ENCODE measurements at places on chromosomes 11 and 22.
A peak's percentile ranks its signal among the peaks of the same experiment; 100 is the strongest.

DNA sequence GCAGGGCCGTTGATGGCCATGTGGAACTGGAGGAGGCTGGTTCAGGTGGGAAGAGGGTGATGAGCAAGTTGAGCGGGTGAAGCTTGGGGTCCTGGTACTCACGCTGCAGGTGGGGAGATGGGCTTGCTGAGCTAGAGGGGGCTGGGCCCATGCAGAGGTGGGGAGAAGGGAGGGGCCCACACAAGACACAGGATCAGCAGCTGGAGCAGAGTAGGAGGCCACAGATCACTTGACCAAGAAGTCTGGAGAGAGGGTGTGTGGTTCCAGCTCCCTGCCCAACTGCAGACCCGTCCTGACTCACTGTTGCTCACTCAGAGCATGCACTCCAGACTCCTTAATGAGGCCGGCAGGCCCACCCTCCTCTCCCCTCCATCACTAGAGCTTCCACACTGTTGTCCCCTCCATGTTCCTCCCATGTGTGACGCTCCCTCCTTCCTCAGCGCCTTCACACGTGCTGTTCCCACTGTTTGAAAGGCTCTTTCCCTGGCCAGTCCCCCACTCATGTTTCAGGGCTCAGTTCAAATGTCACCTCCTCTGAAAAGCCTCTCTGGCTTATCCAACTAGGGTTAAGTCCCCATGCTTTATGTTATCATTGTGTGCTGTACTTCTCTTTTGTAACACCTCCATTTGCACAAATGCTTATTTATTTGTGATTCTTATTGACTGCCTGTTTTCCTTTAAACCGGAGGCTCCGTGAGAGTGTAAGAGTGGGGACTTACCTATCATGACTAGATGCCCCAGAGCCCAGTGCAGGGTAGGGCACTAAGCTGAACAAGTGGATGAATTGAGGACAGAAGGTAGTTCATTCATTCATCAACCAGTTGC, 2.3 kb downstream of the CCDC86 start:
- no peak for DNase-seq

DNA sequence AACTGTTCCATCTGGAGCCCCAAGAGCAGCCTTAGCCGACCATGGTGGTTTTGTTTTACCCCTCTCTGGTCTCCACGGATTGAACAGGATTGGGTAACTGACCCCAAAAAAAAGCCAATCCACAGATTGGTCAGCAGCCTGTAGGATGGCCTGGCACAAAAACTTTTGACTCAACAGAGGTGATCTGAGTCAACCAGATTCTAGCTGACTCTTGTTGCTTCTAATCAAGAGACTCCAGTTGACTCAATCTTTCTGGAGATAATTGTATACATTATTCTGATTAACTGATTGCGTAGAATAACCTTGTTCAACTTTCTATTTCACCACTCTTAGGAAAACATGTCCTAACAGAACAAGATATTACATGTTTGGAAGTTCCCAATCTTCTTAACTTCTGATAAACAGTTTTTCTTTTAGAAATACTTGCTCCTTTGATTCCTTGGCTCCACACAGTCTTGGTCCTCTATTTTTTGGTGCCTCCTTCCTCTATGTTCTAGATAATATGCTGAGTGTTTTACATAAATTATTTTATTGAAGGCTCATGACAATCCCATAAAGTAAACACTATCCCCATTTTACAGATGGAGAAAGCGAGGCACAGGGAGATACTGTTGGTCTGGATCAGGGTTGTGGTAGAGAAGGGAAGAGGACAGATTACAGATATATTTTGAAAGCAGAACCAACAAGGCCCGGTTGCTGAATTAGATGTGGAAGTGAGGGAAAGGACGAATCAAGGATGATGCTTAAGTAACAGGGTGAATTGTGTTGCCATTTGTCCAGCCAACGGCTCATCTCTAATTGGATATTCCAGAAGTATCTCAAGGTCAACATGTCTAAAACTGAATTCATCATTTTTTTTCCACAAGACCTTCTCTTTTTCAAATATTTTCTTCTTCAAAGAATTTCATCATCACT, 11.5 kb upstream of the ZC3H12C start:
- DNase-seq = no peak

GRCh38 chr11:5684646-5685362, at the start of gene TRIM5:
Gene TRIM5 (minus strand): TSS chr11:5685074. CDS start chr11:5680177, 4,897 bp downstream.
- DNase-seq = peak; percentile 98

DNA sequence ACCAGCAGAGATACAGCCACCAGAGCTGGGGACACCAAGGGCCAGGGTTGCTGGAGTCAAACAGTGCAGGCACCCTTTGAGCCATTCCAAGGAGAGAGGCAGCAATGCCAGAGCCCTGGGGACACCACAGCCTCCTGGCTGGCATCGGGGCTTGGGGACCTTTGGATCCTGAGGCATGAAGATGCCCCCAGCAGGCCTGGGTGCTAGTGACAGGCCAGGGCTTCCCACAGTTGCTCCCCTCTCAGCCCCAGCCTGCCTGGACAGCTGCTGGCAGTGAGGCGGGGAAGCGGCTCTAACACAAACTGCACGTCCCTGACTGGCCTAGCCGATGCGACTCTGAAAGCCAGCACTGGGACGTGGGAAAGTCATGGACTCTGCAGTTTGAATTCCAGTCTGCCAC, 2.7 kb downstream of the CD5 start:
- no peak for DNase-seq

DNA sequence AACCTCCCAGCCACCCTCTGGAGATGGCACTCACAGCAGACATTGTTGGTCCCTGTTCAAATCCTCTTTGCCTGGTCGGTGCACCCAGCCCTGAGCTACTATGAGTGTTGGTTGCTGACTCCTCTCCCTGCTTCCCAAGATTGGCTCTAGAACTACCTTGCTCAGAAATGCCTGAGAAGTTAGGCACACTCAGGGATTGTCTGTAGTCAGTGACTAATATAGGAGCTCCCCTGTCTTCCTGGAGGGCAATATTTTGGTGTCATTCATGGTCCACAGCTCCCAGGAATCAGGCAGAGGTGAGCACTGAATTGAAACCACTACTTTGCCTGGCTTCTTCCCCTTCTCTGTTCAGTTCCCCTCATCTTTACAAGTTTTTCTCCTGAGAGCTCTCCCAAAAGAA, 325.9 kb downstream of the MIAT start:
- no peak for DNase-seq

- no peak for DNase-seq
Observed at GRCh38 chr11:134951305-134951700, 539.3 kb upstream of the B3GAT1 start.

- no peak for DNase-seq
Observed at GRCh38 chr11:2389377-2390026, 11.0 kb upstream of the TSSC4 start.

GRCh38 chr11:78399136-78399535, 18.5 kb downstream of the GAB2 start:
- DNase-seq = no peak

GRCh38 chr22:47294222-47294532, 531.7 kb downstream of the TBC1D22A start:
- no peak for DNase-seq

- no peak for DNase-seq
Observed at GRCh38 chr11:123753110-123753509, 1.2 kb downstream of the OR6X1 start.

GRCh38 chr11:2089536-2090165, 49.5 kb downstream of the IGF2 start:
- no peak for DNase-seq

DNA sequence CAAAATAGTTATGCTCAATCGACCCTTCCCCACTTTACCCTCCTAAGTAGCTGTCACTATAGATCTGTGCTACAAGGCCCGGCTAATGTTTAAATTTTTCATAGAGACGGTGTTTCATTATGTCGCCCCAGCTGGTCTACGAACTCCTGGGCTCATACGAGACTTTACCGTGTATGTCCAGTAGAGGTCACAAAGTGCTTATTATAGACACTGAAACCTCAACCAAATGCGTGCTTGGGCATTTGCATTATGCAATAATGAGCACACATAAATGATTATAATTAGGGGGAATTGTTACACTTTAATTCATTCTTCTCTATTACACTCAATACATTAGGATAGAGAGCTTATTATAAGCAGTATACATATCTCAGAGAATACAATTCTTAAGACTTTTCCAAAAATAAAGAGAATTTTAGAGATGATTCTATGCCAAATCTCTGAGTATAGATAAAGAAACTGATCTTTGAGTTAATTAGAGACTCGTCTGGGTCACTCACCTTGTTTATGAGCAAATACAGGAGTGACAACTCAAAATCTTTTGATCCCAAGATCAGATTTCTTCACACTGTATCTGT, 12.5 kb upstream of the MRPL16 start:
- peak; percentile 37 for DNase-seq

GRCh38 chr22:37906364-37907008, 389 bp downstream of the MICALL1 start:
- DNase-seq = no peak

DNA sequence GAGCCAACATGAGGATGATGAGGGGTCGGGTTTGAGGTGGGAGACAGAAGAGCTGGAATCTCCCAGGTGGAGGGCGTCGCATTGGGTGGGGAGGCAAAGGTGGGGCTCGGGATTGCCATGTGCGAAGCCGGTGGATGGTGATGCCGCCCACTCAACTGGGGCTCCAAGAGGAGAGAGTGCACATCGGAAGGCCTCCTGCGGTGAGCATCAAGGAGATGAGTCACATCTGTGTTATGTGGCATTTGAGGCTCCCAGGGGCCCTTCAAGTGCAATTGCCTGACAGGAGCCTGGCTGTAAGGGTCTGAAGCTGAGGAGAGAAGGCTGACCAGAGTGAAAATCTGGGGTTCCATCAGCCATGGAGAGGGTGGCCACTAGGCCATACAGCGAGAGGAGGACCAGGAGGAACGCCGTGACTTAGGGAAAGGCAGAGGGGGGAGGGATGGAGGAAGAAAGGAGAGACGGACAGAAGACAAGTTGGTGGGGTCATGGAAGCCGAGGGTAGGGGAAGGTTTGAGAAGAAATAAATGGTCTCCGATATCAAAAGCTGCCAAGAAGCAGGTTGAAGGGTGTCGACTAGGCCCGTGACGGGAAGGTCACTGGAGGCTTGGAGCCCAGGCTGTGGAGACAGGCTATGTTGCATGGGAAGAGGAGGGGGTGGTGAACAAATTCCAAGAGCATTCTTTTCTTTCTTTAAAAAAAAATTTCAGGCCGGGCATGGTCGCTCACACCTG, 21.3 kb downstream of the RASD2 start:
- DNase-seq = peak; percentile 52

GRCh38 chr11:126137136-126137535, 74.3 kb downstream of the RPUSD4 start:
- DNase-seq = peak; percentile 10

GRCh38 chr11:19259487-19260345, 19.0 kb upstream of the E2F8 start:
- DNase-seq = peak; percentile 88

GRCh38 chr22:46224044-46224897, 25.8 kb downstream of the CDPF1 start:
- no peak for DNase-seq

DNA sequence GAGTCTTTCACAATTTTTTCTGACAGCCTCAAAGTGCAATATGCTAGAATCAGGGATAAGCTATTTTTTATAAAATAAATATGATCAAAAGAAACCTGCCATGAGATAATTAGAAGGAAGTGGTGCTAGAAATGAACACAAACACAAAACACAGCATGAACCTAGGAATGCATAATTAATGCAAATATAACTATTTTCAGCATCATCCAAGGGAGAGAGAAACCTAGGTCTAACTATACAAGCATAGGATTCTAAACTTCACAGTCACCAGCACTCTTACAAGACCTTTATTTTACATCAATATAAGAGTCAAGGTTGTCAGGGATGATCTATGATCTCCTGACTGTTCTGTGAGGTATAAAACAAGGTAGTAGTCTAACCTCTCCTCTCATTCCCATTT, 29.2 kb downstream of the TTC28 start:
- no peak for DNase-seq

DNA sequence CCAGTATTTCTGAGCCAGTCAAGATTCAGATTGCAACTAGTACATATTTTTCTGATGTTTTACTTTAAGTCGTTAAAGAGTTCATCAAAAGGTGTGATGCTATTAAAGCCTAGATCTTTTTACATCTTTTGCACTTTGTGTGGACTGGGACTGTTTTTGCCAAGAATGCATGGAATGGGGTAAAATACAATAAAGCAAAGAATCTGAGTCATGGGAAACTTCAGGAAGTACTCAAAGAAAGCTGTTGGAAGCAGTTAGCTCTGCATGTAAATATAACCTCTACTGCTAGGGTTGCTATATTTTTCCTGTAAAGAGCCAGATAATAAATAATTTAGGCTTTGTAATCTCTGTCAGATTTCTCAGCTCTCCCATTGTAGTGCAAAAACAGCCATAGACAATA, 20.9 kb downstream of the ATXN10 start:
- DNase-seq = no peak

DNA sequence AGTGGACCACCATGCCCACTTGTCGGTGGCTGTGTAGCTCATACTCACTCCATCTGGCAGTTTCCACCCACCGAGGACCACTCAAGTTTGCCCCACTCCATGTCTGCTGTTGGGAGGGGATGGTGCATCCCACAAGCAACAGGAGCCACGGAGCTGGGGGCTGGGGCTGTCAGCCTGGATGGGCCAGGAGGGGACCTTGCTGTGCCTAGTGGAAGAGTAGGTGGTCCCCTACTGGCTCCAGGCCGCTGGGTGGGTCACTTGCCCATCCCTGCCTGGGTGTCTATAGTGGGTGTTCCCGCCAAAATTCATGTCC, 57.0 kb downstream of the SMIM38 start:
- DNase-seq = no peak

GRCh38 chr11:130526846-130527245, 78.4 kb downstream of the ADAMTS15 start:
- no peak for DNase-seq

- DNase-seq = no peak
Observed at GRCh38 chr11:64656862-64657261, 65.8 kb downstream of the SLC22A12 start.

Measured in trophoblast cell (in vitro differentiated cells and primary cell).